ENCODE measurements at places on chromosomes 4 and X.

GRCh38 chr4:2482192-2482591 is 13.3 kb downstream of the RNF4 start:
- peaks cover 95% of the 10 kb centered on the region for H3K4me1 ChIP-seq
- H3K36me3 ChIP-seq, result no peaks in the 10 kb centered on the region
- peak overlapping the region; percentile 44 for H3K27ac ChIP-seq
- H3K4me3 ChIP-seq, result no peak overlapping the region

- no peak overlapping the region for H3K27ac ChIP-seq
- no peak overlapping the region for H3K4me3 ChIP-seq
- DNase-seq, result no peak
- no peaks in the 10 kb centered on the region for H3K27me3 ChIP-seq
- no peaks in the 10 kb centered on the region for H3K4me1 ChIP-seq
These were observed 158.3 kb upstream of the FSTL5 start for GRCh38 chr4:162322054-162322453.

GRCh38 chrX:9337046-9337445 is 127.8 kb upstream of the TBL1X start:
- H3K4me1 ChIP-seq, result peaks cover 9% of the 10 kb centered on the region
- no peak overlapping the region for H3K27ac ChIP-seq
- DNase-seq, result no peak
- H3K4me3 ChIP-seq, result no peak overlapping the region

DNA sequence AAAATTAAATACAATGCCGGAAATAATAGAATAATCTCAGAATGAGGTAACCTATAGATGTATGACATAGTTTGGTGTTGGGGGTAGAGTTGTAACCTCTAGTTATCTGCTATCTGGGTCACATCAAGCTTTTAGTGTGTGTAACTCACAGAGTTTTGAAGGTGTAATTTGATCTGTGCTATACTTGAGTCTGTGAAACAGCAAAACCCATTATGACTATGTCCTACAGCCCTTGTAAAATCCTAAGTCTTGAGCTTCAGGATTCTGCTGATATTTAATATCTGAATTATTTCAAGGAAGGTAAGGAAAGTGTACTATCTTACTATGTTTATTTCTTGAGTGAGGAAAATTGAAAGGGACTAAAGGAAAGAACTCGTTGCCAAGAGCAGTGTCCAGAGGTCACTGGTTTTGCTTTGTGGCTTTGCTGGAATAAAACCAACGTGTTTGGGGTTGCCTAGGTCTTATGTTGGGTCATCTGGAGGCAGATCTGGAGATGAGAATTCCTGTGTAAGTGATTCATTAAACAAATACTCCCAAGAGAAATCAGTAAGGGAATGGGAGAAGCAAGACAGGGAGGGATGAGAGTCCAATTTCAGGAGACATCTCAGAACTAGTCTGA is 107.8 kb upstream of the CBLL2 start:
- H3K4me3 ChIP-seq, result no peak overlapping the region
- no peak for DNase-seq
- H3K27ac ChIP-seq, result no peak overlapping the region

DNA sequence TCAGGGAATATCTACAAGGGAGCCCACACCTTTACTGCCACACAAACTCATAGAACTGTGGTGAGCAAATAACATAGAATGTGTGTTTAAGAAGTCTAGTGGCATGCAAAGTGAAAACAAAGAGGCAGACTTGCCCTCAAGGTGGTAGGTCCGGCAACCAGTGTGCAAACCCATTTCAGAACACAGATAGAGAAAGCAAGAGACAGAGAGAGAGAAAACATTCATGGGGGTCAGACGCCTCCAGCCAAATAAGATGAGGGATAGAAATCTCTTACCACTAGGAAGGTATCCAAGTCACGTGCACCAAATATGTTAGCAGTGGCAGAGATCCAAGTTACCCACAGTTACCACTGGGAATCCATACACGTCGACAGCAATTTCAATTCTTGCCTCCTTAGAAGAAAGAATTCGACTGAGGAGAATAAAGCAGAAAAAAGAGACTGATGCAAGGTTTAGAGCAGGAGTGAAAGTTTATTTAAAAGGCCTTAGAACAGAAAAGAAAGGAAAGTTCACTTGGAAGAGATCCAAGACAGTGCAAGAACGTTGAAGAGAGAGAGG is 252.8 kb downstream of the NAP1L3 start:
- no peak overlapping the region for H3K4me3 ChIP-seq
- H3K36me3 ChIP-seq, result no peaks in the 10 kb centered on the region
- no peak for DNase-seq
- no peak overlapping the region for H3K27ac ChIP-seq
- H3K4me1 ChIP-seq, result no peaks in the 10 kb centered on the region

DNA sequence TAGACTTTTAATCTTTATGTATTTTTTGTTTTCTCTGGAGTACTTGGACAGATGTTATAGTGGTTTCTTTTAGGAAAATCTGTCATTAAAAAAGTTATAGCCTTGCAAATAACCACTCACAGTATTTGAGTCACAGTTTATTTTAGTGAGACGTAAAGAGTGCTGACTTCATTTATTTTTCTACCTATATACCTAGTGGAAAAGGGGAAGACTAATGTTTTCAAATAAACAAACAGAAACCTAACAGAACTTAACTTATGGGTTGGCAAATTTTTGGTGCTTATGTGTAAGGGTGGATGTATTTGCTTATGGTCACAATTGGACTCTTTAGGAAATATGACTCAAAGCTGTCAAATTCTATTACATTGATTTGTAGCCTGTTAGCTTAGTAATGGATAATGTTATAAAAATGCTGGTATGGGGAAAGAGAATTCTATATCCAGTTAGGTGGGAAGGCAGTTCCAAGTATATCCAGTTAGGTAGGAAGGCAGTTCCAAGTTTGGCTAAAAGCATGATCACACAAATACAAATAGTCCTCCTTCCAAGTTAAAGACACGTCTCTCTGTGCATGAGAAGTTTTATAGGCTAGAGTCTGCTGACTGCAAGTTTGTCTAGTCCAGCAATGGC is 61.9 kb downstream of the SLC9A6 start:
- DNase-seq, result no peak
- H3K4me3 ChIP-seq, result no peak overlapping the region
- no peaks in the 10 kb centered on the region for H3K27me3 ChIP-seq

DNA sequence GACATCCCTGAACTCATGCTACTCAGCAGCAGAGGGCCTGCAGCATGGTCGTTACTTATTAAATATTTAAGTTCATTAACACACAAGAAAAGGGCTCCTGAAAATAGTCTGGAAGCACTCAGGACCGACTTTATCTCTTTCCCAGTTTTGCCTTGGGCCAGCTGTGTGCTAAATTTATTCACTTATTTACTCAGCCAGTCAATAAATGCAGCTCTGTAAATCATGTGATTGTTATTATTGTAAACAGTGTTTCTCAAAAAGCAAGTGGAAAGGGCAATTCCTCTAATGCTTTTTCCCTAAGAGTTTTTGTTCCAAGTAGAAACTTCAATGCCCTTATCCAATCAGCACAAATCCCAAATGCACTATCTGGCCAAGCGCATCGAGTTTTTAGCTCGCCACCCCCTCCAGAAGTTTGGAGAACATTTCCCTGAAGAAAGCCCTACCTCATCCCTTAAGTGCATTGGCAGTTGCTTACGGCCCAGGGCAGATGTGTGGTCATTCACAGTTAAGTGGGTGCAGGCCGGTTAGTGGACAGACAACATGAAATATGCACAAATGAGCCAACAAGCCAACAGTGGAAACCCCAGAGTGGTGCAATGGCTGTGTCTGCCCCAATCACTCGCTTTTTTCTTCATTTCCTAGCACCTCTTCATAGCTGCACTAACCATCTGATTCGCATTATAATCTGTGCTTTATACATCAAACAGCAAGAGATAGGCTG is 125.8 kb downstream of the SMIM20 start:
- H3K27me3 ChIP-seq, result no peaks in the 10 kb centered on the region
- no peak overlapping the region for H3K4me3 ChIP-seq
- peak overlapping the region; percentile 73 for H3K27ac ChIP-seq
- no peaks in the 10 kb centered on the region for H3K36me3 ChIP-seq
- H3K4me1 ChIP-seq, result peaks cover 12% of the 10 kb centered on the region
- no peak for DNase-seq

- no peak overlapping the region for H3K27ac ChIP-seq
- H3K4me3 ChIP-seq, result no peak overlapping the region
- no peaks in the 10 kb centered on the region for H3K4me1 ChIP-seq
- no peak for DNase-seq
- H3K27me3 ChIP-seq, result no peaks in the 10 kb centered on the region
- H3K36me3 ChIP-seq, result no peaks in the 10 kb centered on the region
These were observed 215.0 kb downstream of the HTR2C start for GRCh38 chrX:114798907-114799306.

DNA sequence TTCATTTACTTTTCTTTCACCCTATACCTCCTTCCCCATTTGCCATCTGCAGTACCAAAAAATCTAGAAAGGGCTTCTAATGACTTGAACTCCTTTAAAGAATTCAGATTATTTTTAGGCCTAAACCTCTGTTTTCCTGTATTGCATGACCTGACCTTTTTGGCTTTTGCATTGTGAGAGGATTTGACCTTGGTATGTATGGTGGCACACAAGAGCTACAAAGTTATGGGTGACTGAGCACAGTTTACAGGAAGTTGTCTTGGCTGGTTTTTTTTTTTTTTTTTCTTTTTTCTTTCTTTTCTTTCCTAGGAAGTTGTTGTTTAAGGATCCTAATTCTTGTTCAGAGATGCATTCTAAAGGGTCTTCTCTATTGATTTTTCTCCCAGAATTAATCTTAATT is 32.0 kb upstream of the MTMR8 start:
- H3K4me1 ChIP-seq, result no peaks in the 10 kb centered on the region
- DNase-seq, result no peak
- no peaks in the 10 kb centered on the region for H3K27me3 ChIP-seq
- H3K36me3 ChIP-seq, result no peaks in the 10 kb centered on the region

All from vagina (tissue), 2 donors.